ENCODE measurements at places on chromosomes 5 and 9. TPM values are rescaled to one million over a fixed set of nuclear protein-coding genes. Genes with fewer than 3 reads are reported as not detected.

Gene IL4
- total RNA-seq: not detected

Gene CDX1
- 2.0 TPM for total RNA-seq

Gene SLC36A3
- total RNA-seq: not detected

Gene REEP5
- 102 TPM for total RNA-seq

Gene TRPM6
- total RNA-seq: 12.3 TPM

Gene N4BP3
- 2.7 TPM for total RNA-seq

Gene C5orf52
- total RNA-seq: not detected

Gene ARL14EPL
- total RNA-seq: not detected

Gene JAKMIP2
- total RNA-seq: 2.9 TPM

Gene ITK
- total RNA-seq: 4.1 TPM

Gene GCNT1
- total RNA-seq: 7.0 TPM

Gene C5orf63
- total RNA-seq: 16.8 TPM

Gene C5orf58
- not detected for total RNA-seq

Gene PRDM12
- total RNA-seq: not detected

Gene LCN15
- not detected for total RNA-seq

Gene CXCL14
- 15.6 TPM for total RNA-seq

Gene INSYN2B
- not detected for total RNA-seq

Gene GABBR2
- total RNA-seq: not detected

Gene SPINK4
- not detected for total RNA-seq

Gene TOPORS
- total RNA-seq: 45.9 TPM

All from stomach (tissue), 19 donors.